ENCODE measurements at places on chromosomes 11 and 22.

DNA sequence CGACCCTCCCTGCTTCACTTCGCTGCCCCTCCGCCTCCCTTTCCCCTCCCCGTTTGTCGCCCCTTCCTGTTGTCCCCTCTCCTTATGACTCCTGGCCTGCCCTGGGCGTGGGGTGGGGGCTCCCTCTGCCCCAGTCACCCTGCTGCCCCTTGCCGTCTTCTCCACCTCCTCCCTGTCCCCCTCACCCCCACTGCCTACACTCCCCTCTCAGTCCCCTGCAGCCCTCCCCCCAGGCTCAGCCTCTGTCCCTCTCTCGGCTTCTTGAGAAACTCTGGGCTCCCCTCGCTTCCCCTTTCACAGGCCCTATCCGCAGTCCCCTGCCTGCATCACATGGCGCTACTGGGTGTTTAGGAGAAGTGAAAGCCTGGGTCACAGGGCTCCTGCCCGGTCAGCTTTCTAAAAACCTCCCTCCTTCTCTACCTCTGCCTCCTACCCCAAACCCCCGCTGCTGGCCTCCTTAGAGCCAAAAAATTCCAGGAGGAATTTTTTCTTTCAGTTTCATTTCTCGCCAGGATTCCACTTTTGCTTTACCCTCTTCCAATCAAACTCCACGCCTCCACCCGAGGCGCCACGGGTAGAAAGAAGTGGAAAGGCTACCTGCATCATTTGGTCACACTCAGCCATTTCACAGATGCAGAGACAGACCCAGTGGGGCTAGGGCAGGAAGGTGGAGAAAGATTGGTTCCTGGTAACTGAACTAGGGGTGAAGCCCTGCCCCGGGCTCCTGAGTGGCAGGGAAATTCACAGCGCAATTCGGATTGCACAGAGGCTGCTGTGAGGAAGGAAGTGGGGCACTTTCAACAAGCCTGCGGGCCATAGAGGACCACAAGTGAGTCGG is at the start of gene SLC15A3:
TSS of gene SLC15A3 (minus strand) at position 273 of the 838 bp plus-strand sequence. CDS start 625 bp downstream, outside the sequence.
- no peak for DNase-seq

GRCh38 chr11:58059007-58059350 is 28.2 kb downstream of the OR6Q1 start:
- DNase-seq, result no peak

GRCh38 chr22:47151490-47151889 is 389.0 kb downstream of the TBC1D22A start:
- no peak for DNase-seq

DNA sequence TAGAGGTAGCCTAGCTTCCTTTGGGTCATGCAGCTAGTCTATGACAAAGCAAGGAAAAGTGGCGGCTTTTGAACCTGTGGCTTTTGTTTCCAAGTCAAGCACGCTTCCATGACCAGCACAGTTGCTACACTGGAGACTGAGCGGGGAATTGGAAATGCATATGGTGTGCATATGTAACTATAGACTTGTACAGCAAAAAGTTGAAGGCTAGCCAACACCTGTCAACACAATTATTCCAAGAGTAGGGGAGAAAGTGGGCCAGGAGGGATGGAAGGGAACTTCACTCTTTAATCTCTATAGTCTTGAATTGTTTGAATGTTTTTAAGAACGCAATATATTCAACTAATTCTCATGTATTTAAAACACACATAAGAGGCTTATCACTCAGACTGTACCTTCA is 218.5 kb upstream of the CADM1 start:
- DNase-seq, result no peak

DNA sequence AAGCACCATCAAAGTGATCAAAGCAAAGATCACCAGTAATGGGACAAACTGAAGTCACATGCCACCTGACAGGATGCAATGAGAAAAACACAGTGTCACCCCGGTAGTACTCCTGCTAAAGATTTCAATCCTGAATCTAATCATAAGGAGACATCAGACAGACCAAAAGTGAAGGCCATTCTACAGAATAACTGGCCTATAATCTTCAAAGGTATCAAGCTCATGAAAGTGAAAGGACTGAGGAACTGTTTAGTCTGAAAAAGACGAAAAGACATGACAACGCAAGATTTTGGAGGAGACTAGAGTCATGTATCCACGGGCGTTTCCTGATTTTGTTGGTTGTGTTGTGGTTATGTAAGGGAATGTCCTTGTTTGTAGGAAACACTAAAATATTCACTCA is 42.4 kb upstream of the TSKU start:
- DNase-seq, result no peak

Data from NCI-H510A (cell line).